Stimulated activated CD4-positive, alpha-beta T cell treated with anti-CD3 and anti-CD28 coated beads, Interleukin-1b, Interleukin-23, amount 100 ng/mL, for 1 hour (primary cell): ENCODE measurements at places on chromosomes 7 and 10.

- DNase-seq, result no peak
Observed at GRCh38 chr7:75946207-75946855, 31.4 kb downstream of the POR start.

DNA sequence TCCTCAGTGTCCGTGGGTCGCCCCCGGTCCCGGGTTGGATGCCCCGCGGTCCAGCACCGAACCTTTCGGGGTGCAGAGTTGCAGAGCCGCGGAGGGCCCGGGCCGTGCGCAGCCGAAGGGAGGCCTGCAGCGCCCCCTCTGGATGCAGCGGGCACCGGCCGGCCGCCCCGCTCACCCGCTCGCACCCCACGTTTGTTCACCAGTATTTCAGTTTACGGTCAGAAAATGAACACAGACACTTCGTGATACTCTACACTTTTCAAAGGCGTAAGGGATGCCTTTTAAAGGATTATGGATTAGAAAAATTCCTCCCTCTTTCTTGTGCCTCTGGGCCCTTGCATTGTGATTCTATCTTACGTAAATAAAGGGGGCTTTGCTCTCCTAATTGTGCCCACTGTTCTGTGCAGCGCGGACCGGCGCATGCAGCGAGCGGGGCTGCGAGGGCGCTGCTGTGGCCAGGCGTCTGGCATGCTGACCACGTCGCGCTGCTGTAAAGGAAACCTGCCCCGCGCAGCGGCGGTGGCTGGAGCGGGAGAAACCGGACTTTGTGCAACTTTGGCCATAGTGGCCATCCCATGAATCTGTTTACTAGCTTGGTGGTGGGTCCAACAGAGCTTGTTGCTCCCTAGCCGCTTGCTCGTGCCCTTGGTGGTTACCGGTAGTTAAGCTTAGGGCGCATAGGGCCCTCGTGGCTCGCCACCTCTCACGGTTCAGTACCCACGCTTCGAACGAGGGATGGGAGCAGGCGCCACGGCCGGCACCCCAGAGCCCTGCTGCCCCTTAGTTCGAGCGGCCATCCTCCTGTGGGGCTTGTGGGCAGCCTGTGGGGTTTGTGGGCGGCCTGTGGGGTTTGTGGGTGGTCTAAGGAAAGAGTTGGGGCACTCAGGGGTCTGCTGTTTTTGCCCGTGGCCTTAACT, 739 bp upstream of the MEST start:
- DNase-seq, result no peak

DNA sequence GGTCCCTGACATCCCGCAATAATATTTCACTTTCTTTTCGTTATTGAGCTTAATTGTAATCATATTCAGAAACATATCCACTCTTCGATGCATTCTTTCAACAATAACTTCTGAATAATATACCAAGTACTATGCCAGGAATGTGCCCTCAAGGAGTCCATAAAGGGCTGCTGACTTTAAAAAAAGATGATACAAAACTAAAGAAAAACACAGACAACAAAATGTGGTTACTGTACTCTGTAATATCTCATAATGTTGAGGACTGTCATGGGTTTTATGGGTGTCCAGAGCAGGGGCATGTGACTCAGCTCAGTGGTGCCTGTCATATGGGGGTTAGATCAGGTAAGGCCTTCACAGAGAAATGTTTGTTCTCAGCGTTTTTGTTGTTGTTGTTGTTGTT, 73.7 kb downstream of the ARL4A start:
- DNase-seq, result no peak

- DNase-seq, result no peak
Observed at GRCh38 chr7:113828581-113828980, 90.2 kb downstream of the PPP1R3A start.

GRCh38 chr10:80252296-80252887, 37.1 kb downstream of the MAT1A start:
- no peak for DNase-seq

GRCh38 chr7:112084520-112084971, 121.7 kb downstream of the DOCK4 start:
- DNase-seq, result no peak

GRCh38 chr7:26729150-26729775, 135.1 kb downstream of the SKAP2 start:
- DNase-seq, result no peak

DNA sequence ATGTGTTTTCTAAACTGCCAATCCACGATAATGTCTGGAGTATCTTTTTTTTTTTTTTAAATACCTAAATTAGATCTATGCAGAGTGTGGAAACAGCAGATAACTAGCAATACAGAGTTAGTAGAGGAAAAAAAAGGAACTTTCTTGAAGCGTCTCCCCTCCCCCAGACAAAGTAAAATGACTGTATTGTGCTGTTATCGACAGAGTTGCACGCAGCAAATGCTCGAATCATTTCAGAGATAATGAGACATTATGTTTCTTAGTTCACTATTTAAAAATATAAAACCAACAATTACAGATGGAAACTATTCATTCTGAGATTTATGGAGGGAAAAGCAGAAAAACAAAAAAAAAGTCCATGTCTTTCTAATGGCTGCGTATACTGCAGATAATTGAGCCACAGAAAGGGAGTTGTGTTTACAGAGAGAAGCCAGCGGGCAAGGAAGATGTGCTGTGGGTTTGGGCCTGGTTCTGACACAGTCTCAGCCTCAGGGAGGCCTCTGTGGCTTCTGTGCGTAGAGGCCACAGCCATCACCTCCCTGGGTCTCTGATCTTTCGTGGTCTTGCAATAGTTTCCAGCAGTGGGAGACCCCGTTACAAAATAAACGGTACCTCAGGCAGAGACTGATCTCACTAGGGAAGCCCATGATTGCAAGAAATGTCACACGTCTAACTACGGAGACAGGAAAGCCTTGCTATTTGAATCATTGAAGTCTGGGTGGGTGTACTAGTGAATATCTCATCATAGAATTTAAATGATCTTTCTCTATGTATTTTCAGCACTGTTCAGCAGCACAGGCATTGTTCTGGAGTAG, 19.1 kb upstream of the KLF6 start:
- no peak for DNase-seq

GRCh38 chr7:1934756-1935155, 264.7 kb downstream of the ELFN1 start:
- DNase-seq, result no peak

DNA sequence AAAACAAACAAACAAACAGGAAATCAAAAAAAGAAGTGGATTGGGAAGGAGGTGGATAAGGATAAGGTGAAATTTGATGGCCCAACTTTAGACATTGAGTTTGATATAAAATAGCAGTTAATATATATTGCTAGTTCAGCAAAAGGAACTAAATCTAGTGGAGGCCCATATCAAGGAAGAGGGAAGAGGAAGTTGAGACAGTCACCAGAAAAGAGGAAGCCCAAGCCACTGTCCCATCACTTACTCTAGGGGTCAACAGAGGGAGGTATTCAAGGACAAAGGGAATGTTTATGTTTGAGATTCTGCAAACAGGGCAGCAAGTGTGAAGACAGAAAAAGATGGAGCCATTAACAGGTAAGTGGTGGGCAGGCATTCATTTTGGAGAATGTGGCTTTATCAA, 3.7 kb downstream of the LAMTOR4 start:
- no peak for DNase-seq

- DNase-seq, result no peak
Observed at GRCh38 chr10:94097656-94098055, 103.9 kb downstream of the PLCE1 start.

DNA sequence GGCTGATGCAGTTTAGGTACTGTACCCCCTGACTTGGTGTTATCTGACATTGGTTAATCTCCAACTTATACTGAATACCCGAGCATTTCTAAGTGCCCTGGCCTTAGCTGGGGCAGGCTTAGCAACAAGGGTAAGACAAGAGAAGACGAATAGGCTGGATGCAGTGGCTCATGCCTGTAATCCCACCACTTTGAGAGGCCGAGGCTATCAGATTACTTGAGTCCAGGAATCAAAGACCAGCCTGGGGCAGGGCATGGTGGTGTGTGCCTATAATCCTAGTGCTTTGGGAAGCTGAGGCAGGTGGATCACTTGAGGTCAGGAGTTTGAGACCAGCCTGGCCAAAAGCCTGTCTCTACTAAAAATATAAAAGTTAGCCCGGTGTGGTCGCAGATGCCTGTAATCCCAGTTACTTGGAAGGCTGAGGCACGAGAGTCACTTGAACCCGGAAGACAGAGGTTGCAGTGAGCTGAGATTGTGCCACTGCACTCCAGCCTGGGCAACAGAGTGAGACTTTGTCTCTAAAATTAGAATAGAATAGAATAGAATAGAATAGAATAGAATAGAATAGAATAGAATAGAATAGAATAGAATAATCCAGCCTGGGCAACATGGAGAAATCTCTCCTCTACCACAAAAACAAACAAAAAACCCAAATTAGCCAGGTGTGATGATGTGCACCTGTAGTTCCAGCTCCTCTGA, 108.9 kb downstream of the BICC1 start:
- DNase-seq, result no peak

DNA sequence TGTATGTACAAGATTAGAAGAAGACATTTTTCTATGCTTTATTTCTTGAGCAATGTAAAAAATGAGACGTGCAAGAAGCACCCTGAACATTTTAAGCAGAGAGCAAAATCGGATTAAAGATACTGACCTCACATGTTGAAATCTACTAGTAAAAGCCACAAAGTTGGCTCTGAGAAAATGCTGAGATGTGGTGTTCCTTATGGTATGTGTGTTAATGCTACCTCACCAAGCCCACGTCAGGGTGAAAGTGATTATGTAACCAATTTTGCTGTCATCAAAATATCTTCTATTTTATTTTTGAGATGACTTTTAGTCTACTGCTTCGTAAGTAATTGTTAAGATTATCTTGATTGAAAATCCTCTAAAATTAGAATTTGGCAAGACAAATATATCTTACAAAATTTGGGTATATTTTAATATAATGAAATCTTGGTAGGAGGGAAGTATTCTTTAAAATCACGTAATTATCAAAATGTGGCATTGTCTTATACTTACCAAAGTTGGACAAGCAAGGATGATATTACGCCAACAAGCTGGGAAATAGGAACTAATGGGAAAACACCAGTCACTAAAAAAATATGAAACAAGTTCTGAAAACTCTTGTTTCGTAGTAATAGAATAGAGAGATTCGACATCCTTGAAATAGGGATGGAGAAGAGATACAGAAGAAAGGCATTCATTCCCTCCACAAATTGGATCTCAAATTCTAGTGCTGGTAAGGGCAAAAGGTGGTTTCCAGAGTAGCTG, 5.8 kb downstream of the ADO start:
- no peak for DNase-seq

GRCh38 chr7:6658618-6659345, 21.7 kb downstream of the ZNF316 start:
- no peak for DNase-seq

- DNase-seq, result no peak
Observed at GRCh38 chr10:86650151-86650550, 4.2 kb upstream of the OPN4 start.

DNA sequence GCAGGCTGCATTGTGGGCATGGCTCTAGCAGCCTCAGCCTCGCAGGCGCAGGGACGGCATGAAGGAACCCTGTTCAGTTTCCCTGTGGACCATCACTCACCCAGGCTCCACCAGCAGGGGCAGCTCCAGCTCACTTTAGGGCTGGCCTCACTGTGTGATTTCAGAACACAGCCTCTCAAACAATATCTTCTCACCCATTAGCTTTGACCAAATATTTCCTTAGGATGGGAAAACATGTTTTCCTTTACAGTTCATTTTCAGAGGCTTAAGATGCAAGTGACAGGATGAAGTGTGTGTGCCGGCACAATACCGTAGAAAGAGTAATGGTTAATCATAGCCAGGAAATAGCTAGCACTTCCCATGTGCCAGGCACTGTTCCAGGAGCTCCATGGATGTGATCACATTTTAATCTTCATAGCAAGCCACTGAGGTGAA, 58.2 kb downstream of the LANCL2 start:
- no peak for DNase-seq

- DNase-seq, result no peak
Observed at GRCh38 chr10:24552346-24553016, 171.2 kb downstream of the ARHGAP21 start.

- no peak for DNase-seq
Observed at GRCh38 chr7:141436139-141436538, 115.1 kb upstream of the AGK start.

DNA sequence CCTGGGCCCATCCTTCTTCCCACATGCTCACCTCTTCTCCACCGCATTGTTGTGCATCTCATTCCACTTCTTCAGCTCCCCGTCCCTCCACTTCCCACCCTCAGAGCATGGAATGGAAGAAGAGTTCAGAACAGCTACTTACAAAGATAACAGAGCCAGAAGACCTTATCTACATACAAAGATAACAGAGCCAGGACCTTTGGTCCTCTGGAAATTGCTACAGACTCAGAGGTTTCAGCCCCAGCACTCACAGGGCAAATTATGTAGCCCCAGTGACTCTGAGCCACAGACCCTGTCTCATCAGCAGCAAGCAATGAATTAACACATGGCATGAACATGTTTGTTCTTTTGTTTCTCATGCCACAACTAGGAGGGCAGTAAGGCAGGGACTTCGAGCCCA, 28.7 kb upstream of the SLC29A3 start:
- no peak for DNase-seq

- DNase-seq, result no peak
Observed at GRCh38 chr7:44279731-44280505, 45.5 kb downstream of the CAMK2B start.

DNA sequence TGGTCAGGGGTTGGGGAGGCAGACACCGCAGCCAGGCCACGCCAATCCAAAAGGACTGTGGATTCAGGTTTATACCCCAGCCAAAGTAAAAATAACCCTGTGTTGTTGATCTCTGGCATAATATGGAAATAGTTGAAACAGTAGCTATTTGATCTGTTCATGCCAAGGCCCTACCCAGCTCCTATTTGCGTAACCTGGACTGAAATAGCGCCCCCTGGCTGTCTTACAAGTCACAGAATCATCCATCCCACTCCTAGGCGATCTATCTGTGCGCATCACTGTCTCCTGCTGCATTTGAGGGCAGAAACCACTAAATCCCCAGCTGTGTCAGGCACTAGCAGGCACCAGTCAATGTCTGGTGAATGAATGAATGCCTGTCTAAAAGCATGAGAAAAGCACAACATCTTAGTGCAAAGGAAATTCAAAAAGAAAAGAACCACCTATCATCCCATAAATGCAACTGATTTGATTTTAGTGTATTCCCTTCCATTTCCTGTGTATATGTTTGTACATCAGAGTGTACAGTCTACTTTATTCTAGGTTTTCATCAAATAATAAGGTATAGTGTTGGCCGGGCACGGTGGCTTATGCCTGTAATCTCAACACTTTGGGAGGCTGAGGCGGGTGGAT, 160.0 kb downstream of the SLIT1 start:
- no peak for DNase-seq

- no peak for DNase-seq
Observed at GRCh38 chr10:11119843-11120242, 102.2 kb downstream of the CELF2 start.

DNA sequence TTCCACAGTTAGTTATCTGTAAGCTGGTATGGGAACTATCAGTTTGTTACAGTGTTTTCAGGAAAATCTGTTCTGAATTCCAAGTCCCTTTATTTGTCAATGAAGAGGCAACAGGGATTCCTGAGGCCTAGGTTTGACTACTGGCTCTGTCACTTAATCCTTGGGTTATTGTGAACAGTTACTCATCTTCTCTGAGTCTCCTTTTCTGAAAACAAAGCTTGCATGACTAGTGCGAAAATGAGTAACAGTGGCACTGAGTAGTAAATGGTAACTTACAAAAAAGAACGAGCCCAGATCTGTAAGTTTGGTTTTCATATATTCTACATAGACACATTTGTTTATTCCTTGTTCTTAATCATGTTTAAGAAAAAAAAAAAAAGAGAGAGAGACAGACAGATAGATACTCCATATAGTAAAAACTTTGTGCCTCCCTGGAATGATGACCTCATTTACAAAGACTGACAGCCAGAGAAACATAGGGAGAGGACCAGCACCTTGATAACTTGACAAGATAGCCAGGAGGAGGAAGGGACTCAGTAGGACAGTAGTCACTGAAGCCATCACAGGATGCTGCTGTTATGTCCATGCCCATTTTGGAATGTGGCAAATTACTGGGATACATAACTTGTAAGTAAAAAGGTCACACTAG, 1.9 kb downstream of the MRPS33 start:
- DNase-seq, result no peak
